ENCODE measurements at places on chromosomes 3 and 15.

DNA sequence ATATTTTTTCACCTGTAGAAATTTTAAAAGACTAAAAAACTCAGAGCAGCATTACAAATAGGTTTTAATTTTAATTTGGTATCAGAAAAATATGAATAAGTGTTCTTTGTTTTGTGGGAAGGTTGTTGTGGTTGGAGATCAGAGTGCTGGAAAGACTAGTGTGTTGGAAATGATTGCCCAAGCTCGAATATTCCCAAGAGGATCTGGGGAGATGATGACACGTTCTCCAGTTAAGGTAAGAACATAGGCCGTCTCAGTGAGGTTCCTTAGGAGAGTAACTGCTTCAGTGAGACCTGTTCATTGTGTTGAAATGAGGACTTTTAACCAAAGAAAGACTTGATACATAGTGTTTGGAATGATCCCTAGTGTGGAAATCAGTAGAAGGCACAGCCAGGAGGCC lies 44.8 kb downstream of the OPA1 start:
- DNase-seq: no peak

- DNase-seq: no peak
Measured at GRCh38 chr3:24047513-24047912, 102.4 kb downstream of the NR1D2 start.

GRCh38 chr3:171321559-171322360 lies 138.4 kb downstream of the TNIK start:
- no peak for DNase-seq

DNA sequence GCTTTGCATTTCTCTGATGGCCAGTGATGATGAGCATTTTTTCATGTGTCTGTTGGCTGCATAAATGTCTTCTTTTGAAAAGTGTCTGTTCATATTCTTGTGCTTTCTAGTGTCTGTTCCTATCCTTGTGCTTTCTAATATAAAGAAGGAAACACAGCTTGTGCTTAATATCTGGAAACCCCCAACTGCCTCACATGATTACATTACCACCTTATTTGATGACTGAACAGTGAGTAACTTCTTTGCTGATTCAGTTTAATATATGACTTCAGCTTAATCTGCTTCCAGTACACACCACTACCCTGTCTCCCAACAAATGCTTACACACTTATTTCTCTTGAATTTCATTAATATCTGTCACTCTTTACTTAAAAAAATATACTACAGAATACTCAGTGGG lies 835.1 kb downstream of the EDEM1 start:
- DNase-seq: no peak

GRCh38 chr15:82036461-82036860 lies 9.4 kb downstream of the MEX3B start:
- DNase-seq: no peak

DNA sequence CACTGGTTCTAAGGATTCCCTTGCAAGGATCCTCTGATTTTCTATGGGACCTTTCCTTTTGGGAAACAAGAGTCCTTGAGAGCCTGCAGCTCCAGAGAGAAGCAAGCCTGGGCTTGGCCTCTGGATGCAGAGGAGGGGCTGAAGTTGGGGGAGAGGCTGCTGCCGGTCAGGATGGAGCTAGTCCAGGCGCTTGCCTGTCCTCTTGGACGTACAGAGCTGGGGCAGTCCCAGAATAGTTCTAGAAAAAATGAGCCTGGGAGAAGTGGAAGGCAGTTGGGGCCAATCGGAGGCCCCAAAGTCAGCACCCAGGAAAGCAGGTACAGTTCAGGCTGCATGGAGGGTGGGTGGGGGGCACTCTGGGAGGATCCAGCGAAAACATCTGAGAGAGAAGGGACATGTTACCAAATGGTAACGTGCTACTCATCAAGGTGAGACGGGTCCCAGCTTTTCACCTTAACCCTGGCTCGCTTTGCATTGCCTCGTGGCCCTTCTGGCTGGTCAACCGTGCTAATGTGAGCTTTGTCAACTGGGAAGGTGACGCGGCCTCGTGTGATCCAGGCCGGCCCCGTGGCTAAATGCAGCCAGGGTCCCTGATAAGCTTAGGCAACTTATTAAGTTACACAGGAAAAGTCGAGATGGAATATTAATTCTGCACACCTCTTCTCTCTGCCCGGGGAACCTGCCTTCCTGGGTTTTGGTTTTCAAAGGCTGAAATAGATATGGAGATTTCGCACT lies 38.7 kb upstream of the MAGEF1 start:
- DNase-seq: no peak

DNA sequence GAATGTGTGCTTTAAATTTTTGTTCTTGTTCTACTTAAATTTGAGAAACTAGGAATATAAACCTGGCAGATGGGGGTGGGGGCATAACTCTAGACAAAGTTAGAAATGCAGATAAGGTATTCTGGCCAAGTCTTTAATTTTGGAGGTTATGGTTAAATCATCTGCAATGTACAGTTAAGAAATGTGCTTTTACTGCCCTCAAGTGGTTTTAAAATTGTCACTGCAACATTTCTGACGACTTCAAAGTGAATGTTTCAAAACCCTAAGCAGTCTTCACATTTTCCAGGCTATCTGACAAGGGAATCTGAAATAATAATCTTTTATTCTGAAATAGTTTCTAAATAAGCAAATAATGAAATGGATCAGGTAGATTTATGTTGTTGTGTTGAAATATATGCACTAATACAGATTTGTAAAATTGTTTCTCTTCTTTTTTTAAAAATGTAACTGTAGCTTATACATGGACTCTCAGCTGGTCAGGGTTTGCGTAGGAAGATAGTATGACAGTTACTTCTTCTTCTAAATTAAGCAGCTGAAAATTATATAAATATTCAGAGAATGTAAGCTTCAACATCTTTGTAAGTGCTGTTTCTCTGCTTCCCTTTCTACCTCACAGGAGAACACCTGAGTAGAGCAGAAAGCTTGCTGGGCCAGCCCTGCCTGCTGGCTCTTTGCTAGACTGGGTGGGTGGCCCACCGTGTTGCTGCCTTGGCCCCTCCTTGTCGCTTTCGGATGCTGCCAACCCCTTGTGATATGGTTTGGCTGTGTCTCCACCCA lies 45.0 kb downstream of the SUCNR1 start:
- DNase-seq: no peak

GRCh38 chr15:53196242-53196641 lies 406.1 kb upstream of the ONECUT1 start:
- no peak for DNase-seq
